CD4-positive, alpha-beta T cell treated with Interleukin-6 at 100 ng/mL for 8 hours (primary cell): ENCODE measurements at places on chromosomes 4 and X.

- DNase-seq: no peak
Observed at GRCh38 chrX:134810211-134810610, 151.9 kb upstream of the PLAC1 start.

- no peak for DNase-seq
Observed at GRCh38 chrX:25204182-25204581, 188.4 kb upstream of the ARX start.

- DNase-seq: peak; percentile 49
Observed at GRCh38 chr4:121307445-121308327, 73.1 kb downstream of the QRFPR start.

- DNase-seq: no peak
Observed at GRCh38 chr4:74042681-74043080, 4.2 kb upstream of the CXCL3 start.

- no peak for DNase-seq
Observed at GRCh38 chr4:18882468-18882867, 860.9 kb upstream of the LCORL start.

DNA sequence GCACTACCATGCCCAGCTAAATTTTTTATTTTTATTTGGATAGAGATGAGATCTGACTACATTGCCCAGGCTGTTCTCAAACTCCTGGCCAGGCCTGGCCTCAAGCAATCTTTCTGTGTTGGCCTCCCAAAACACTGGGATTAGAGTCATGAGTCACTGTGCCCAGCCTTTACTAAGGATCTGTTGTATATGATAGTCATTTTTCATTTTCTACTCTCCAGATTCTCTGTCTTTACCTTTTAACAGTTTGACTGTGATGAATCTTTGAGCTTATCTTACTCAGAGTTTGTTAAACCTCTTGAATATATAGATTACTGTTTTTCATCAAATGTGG is 161.8 kb downstream of the FNIP2 start:
- no peak for DNase-seq

- no peak for DNase-seq
Observed at GRCh38 chrX:115679460-115679859, 118.5 kb downstream of the PLS3 start.
